ENCODE measurements at places on chromosomes 6 and 20.

DNA sequence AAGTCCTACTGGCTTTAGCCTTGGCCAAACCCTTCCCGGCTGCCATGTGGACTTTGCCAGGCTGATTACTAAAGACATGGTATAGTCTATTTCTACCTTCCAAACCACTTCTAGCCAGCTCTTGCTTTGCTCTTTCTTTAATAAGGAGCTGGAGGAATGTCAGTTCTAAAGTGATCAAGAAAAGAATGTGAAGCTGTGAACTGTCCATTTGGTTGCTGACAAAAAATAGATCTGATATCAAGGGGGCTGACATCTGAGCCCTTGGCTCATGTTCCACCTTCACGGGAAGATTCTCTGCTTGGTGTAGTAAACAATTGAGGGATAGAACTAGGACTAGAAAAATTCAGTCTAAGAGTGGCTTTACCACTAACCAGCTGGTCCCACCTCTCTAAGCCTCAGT, 22.6 kb downstream of the GNAS-AS1 start:
- DNase-seq = no peak

DNA sequence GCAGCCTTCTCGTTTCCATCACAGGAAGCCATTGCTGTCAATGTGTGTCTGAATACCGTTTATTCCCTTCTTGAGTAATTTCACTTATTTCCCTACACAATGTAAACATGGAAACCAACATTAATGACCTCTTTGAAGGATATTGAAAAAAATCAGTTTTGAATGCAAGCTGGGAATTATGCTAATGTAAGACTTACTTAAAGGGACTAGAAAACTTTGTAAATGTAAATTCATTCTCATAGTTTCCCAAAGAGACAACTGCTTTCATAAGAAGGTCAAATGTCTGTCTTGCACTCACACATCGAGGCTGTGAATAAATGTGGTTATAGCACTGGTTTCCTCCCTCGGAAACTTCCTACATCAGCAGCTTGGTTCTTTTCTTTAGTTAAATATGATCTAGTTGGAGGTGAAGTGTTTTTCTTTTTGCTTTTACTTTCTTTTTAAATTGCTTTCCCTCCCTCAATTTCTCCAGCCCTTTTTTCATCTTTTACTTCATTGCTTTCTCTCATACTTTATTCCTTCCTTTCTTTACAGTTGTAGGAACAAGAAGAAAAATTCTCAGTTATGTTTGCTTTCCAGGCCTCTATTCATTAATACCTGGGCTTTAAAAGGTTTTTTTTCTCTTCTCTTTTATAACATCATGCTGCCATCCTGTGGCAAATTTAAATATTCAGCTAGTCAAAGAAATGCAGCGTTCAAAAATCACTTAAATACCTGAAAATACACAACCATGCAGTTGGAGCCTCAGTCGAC, 108.3 kb downstream of the TNFAIP3 start:
- DNase-seq = peak; percentile 63

- DNase-seq = no peak
Measured at GRCh38 chr6:9252799-9253198, 817.5 kb upstream of the SLC35B3 start.

- DNase-seq = no peak
Measured at GRCh38 chr6:151409260-151409659, 17.9 kb upstream of the ZBTB2 start.

DNA sequence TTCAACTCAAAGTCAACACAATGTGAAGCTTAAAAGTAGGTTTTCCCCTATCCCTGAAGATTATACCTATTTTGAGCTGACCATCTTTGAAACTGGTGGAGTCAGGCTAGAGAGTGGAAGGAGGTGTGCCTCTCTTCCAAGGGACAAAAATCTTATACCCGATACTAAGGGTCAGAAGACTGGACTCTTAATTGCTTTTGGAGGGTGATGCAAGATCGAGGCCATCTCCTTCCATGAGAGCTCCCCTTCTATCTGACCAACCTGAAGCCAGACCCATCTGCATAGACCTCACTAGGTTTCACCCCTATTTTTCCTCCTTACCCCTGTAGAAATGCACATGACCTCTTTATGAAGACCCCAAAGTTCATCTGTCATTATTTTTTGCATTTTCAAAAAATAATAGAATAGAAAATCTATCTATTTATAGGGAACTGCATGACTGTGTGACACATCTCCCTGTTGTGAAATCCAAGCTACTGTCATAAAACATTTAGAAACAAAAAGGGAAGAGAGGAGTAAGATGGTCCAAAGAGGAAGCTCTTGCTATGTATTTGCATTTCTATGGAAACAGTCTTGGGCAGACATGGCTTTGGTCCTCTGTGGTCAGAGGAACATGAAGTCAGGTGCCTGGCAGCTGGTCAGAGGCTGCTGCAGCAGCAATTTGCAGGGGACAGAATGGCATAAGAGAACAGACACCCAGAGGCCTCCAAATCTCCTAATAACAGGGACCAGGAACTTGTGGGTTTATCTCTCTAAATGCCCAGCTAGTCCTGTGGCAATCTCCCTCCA, 349.2 kb downstream of the MAFB start:
- no peak for DNase-seq

- DNase-seq = no peak
Measured at GRCh38 chr6:115618256-115618655, 442.4 kb downstream of the FRK start.

- DNase-seq = no peak
Measured at GRCh38 chr20:56875052-56875659, 246.1 kb downstream of the TFAP2C start.

- DNase-seq = no peak
Measured at GRCh38 chr6:161443848-161444247, 170.0 kb upstream of the AGPAT4 start.

DNA sequence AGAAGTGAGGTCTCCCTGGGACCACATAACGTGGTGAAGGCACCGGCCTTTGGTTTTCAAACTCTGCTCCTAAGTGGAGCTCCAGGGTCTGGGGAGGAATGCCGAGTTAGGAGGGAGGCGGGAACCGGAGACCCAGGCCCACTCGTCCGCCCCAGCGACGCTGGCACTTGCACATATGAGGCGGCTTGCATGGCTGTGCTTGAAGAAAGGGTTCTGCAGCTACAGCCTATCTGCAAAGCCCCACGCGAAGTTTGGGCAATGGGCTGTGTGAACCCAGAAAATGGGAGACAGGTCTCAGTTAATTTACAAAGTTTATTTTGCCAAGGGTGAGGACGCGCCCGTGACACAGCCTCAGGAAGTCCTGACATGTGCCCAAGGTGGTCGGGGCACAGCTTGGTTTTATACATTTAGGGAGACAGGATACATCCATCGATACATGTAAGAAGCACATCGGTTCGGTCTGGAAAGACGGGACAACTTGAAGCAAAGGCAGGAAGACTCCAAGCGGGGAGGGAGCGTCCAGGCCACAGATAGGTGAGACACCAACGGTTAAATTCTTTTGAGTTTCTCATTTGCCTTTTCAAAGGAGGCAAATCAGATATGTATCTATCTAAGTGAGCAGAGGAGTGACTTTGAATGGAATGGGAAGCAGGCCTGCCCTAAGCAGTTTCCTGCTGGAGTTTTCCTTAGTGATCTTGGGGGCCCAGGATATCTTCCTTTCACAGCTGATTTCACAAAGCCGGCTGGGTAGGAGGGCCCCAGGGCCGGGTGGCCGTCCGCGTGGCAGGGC, 782 bp upstream of the PCMTD2 start:
- peak; percentile 4 for DNase-seq

DNA sequence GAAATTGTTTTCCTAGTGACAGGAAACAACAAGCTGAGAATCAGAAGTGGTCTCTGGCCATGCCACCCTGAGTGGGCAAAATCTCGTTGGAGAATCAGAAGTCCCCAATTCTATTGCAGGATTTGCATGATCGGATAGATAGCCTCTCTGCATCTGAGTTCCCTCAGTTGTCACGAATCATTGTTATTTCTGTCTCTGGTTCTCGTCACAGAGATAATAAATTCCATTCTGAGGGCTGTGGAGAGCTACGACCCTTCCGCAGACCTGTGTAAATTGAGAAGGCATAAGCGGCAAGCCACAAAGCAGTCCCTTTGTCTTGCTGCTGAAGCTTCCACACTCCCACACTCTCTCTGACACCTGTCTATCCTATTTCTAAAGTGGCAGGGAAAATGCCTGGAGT, 102.4 kb upstream of the CNR1 start:
- no peak for DNase-seq

GRCh38 chr6:159168536-159169192, 536 bp upstream of the FNDC1 start:
- DNase-seq = no peak

GRCh38 chr6:150924808-150925589, 59.5 kb downstream of the MTHFD1L start:
- no peak for DNase-seq

- DNase-seq = no peak
Measured at GRCh38 chr6:80010288-80010687, 5.8 kb downstream of the TTK start.

DNA sequence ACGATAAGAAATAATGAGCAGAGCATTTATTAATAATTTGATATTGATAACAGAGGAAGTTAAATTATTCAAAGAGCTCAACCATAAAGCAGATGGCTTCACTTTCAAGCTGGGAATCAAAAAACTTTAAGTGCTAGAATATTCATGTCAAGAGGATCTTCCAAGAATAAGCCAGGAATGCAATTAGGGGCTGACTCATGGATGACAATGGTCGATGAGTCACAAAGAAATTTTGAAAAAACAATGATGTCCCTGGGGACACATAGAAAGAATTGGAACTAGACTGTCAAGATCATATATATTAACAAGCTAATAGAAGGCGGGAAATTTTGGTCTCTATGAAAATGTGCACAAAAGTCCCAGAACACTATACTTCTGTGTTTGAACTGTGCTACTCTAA, 304.1 kb downstream of the LAMA2 start:
- DNase-seq = no peak

GRCh38 chr6:22888163-22888752, 318.9 kb downstream of the HDGFL1 start:
- DNase-seq = no peak

GRCh38 chr6:50840112-50840810, 21.6 kb downstream of the TFAP2B start:
- no peak for DNase-seq

DNA sequence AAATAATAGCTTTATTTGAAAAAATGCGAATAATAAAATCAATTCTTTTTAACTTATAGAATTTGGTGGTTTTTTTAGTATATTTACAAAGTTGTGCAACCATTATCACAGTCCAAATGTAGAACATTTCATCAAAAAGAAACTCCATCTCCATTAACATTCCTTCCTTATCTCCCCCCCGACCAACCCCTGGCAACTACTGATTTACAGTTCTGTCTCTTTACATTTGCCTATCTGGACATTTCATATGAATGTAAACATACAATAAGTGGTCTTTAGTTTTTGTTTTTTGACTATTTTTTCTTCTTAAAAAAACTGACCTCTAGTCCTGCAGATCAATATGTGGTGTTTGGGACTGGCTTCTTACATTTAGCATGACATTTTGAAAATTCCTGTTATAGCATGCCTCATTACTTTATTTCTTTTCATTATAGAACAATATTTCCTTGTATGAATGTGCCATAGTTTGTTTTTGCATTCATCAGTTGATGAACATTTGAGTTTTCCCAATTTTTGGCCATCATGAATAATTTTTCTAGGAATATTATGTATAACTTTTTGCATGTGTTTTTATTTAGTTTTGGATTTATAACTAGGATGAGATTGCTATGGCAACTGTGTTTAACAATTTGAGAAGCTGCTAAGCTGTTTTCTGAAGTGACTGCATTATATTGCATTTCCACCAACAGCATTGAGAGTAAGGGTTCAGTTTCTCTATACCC, 344.7 kb downstream of the NKAIN2 start:
- DNase-seq = no peak

DNA sequence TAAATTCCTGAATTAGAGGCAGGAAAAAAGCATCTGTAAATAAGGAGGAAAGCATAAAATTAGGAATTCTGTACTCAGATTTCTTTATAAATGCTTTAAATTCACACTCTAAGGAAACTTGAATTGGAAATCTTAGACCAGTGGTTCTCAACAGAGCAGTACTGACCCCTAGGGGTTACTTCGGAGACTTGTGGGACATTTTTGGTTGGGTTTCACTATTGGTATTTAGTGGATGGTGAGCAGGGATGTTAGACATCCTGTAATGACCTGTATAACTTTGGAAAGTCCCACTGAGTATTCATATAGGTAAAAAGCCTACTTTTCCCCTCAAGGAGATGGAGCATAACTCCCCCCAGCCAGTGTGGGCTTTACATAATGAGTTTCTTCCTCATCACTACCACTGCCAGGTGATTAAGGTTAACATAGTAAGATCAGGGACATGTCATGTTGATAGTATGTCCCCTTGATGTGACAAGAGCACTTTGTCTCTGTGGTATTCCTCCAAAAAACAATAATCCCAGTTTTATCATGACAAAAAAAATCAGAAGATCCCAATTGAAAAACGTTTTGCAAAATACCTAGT, 31.0 kb downstream of the GLO1 start:
- peak; percentile 74 for DNase-seq

DNA sequence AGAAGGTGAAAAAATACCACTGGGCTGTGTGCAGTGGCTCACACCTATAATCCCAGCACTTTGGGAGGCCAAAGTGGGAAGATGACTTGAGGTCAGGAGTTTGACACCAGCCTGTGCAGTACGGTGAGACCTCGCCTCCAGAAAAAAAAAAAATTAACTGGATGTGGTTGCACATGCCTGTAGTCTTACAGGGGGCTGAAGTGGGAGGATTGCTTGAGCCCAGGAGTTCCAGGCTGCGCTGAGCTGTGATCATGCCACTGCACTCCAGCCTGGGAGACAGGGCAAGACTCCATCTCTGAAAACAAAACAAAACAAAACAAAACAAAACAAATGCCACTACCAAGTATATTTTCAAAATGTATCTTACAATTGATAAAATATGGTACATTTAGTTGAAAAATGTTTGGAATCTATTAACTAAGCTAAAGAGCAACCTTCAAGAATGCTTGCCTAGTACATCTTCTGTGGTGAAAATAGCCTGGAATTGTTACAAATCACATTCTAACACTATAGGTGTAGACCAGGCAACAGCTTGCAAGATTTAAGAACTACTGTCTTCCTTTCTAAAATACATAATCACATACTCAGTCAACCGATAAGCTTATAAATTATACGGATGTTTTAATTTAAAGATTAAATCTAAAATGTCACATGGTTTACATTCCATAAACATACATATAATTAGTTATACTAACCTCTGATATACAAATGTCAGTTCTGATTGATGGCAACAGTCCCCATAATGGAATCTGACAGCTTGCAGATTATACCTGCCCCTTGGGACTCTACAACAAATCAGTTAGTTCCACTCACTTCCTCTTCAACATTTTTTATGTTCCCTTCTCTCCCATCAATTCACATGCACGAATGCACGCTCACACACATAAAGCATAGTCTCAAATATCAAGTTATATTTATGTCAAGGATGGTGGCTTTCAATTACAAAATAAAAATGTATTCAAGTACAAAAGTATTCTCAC, 150.8 kb downstream of the ASCC3 start:
- DNase-seq = no peak

- no peak for DNase-seq
Measured at GRCh38 chr6:80197986-80198385, 91.5 kb downstream of the BCKDHB start.

GRCh38 chr20:44392776-44393607, 37.5 kb downstream of the HNF4A start:
- no peak for DNase-seq

GRCh38 chr6:116513224-116513875, 1.9 kb downstream of the CALHM5 start:
- no peak for DNase-seq
